Body of pancreas (tissue), 4 donors: ENCODE measurements at places on chromosomes 12 and 14. TPM values are rescaled to one million over a fixed set of nuclear protein-coding genes. Genes with fewer than 3 reads are reported as not detected.

AMIGO2 gene
- 2.6 TPM for total RNA-seq

SLCO1A2 gene
- not detected for total RNA-seq

GPR84 gene
- total RNA-seq: not detected

CLEC1B gene
- total RNA-seq: not detected

SIRT4 gene
- total RNA-seq: 0.99 TPM

TCL1A gene
- not detected for total RNA-seq

SLC5A8 gene
- total RNA-seq: not detected

DNA sequence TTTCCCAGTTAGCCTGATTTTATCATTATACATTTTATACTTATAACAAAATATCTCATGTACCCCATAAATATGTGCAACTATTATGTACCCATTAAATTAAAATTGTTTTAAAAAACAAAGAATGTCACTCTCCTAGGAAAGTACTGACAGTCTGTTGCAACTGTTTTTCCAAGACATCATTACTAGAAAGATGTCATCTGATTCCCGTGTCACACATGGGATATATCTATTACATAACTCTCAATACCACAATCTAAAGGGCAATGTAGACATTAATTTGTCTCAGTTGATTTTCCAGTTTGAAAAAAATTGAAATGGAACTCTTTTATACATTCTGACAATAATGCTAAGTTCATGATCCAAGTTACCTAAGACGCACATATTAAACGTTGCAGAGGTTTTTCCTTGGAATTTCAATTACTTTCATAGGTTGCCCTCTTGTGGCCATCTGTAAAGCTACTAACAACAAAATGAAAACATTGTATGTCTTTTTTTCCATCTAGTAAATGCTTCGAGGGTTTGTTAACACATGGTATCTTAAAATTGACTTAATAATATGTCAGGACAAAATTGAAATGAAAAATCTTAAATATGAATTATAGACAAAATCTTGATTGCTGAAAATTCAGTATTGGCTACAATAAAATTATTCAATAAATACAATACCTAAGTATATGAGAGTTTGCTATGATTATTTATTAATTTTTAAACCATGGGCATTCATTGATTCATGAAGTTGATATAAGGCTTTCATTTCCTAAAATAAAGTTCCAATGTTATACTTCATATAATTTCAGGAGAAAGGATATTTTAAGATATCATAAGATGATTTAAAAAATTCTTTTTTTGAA lies 131.6 kb downstream of the PPFIA2 start:
- DNase-seq: no peak

GRCh38 chr12:16220120-16220519 lies 57.4 kb downstream of the SLC15A5 start:
- no peak for DNase-seq

GRCh38 chr12:72053604-72054003 lies 115.0 kb downstream of the TPH2 start:
- no peak for DNase-seq

GRCh38 chr14:104732931-104733681 lies 9.1 kb downstream of the ADSS1 start:
- DNase-seq: no peak

DNA sequence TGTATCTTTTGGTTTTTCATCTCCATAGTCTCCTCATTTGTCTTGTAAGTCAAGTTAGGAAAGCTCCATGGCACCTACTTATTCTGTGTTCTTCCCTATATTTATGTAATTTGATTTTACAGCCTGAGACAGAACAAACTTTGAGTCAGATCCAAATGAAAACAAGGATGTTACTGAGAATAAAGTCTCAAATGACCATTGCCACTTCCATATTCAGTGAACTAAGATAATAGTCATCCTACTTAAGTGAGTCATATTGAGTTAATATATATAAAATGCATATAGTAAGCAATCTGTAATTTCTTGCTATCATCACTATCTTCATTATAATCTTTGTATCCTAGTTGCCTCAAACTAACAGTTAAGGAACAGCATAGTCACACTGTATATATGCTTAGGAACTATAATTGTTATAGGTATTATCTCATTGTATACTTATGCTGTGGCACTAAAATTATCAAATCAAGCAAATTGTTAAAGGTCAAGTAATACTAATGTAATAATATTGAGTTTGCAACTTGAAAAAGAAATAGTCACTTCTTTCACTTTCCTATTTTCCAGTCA lies 30.8 kb downstream of the TMTC3 start:
- DNase-seq: no peak

GRCh38 chr12:63924781-63925180 lies 80.3 kb downstream of the SRGAP1 start:
- DNase-seq: no peak
